CD4-positive, alpha-beta T cell (primary cell): ENCODE measurements at places on chromosomes 16 and 17.

DNA sequence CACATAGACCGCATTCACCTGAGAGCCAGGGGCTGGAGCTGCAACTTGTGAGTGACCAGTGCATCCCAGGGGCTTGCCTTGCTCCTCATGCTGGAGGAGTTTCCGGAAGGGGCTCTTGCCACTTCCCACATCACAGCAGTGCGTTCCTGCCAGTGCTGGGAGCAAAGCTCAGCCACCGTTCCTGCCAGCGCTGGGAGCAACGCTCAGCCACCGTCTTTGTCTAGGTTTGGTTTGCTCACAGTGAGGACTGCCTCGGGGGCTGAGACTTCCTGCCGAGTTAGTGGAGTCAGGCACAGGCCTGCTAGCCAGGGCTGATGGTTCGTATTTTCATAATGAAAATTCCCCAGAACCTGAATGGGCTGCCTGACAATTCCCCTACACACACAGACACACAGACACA is 5.4 kb upstream of the CHRNE start:
- DNase-seq, result no peak

DNA sequence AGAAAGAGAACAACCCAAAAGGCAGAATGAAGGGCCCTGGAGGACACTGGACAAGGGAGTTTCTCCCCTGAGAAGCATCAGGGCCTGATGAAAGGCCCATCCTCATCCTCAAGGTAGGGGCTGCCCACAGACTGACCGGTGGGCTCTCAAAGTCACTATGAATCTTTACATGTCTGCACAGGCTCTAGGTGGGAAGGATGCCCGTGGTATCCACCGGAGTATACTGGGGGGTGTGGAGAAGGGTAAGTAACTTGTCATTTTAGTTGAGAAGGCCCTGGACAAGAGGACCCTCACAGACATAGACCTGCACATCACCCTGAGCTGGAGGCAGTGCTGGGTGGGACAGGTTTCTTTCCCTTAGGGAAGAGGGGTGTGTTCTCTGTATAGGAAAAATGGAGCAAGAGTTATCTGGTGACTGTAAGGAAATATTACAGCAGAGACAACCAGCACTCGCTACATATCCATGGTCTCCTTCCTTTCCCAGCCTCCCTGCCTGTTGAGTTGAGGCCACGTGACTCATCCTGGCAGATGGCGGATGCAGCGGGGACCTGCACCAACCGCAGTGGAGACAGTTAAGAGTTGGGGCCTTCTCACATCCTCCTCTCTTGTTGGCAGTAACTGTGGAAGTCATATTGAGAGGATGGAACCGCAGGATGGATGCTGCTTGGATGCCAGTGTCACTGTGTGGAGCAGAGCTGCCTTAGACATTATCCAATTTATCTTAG is 45.6 kb upstream of the KCNJ12 start:
- DNase-seq, result no peak

- no peak for DNase-seq
These were observed 20.1 kb downstream of the AP1G1 start for GRCh38 chr16:71788578-71788977.

DNA sequence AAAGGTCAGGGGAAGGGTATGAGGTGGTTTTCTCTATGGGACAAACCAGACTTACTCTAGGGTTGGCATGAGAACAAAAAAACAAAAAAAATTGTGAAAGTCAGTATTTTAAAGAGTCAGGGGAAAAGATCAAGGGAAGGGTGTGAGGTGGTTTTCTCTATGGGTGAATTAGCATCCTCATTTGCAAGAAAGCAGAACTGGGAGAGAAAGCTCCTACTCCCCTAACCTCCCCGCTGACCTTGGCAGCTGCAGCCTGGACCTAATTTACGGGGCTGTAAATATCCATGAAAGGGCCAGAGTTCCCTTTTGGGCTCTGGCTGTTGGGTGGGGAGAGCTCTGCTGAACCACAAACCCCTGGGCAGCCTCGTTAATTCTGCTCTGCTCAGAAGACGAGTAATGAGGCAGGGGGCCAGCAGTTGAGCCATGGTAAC is 10.6 kb downstream of the RHBDL3 start:
- no peak for DNase-seq

DNA sequence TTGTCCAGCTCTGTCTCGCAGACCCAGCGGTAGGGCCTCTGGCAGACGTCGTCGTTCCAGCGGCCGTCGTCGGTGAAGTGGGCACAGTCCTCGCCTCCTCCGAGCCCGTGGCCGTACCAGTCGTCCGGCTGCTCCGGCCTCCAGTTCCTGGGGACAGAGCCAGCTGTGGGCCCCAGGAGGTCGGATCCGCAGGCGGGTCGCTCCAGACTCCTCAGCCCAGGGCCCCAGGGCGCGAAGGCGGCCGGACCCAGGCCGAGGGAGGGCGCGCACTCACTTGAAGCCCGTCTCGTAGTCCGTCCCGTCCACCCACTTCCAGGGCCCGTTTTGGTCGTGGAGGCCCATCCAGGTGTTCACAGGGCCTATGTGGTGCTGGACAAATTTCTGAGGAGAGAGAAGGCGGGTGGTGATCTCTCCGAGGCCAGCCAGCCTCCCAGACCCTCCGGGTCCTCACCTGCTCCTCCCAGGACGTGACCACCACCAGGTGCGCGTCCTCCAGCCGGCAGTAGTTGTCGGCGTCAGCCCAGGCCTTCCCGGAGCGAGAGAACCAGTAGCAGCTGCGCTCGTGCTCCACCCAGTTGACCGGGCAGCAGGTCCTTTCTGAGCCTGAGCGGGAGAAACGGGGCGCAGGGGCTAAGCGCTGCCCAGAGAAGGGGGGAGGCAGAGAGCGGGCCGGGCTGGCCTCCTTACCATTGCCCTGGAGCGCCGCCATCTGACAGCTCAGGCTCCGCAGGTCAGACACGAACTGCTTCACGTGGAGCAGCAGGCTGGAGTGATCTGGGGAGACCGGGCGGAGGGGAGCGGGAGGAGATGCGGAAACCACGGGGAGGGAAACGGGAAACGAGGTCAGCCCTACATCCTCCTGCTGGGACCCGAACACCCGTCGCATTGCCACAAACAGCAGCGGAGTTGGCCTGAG is 5.2 kb downstream of the ASGR1 start:
- peak; percentile 40 for DNase-seq

- DNase-seq, result no peak
These were observed 45.3 kb upstream of the HS3ST3A1 start for GRCh38 chr17:13646969-13647542.

DNA sequence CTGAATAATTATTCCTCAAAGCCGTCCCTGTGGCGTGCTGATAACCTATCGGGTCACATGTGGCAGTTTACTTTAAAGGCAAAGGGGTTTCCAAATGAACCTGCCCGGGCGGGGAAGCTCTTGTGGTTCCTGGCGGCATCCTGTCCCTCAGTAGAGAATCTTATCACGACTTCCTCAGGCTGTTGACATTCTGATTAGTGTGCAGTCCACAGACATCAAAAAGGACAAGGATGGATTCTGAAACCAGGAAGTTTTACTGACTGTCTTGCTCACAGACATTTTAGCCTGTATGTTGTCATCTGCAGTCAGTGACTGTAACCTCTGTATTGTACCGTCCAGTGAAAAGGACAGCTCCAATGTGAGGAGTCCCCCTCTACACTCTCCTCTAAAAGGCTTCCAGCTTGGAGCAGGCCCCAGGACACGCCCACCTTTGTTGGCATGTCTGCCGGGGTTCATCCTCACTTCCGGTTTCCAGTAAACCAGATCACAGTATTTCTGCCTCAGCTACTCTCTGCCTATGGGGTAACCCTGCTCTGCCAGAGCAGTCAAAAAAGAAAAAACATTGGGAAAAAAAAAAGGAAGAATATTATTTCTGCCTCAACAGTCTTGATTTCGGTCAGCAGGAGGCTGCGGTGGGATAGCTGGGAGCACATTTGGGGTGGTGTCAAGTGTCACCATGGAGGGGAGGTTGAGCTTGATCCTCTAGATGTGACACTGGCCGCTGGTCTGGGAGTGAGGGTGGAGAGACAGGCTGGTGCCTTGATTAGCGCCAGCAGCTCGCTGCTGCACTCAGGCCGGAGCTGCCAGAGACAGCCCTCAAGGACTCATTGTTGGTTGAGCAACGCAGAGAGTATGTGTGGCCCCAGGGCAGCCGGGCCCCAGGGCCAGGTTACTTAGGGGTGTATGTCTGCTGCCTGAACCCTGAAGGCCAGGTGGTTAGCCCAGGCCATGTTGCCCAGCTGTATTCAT is 89.0 kb upstream of the DNAH17 start:
- DNase-seq, result peak; percentile 36

DNA sequence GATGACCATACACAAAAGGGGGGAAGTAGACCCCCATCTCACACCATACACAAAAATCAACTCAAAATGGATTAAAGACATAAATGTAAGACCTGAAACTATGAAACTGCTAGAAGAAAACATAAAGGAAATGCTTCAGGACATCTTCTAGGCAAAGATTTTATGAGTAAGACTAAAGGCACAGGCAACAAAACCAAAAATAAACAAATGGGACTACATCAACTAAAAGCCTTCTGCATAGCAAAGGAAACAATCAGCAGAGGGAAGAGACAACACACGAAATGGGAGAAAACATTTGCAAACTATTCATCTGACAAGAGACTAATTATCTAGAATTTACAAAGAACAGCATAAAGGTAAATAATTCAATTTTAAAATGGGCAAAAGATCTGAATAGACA is 152.1 kb downstream of the AXIN2 start:
- DNase-seq, result no peak

DNA sequence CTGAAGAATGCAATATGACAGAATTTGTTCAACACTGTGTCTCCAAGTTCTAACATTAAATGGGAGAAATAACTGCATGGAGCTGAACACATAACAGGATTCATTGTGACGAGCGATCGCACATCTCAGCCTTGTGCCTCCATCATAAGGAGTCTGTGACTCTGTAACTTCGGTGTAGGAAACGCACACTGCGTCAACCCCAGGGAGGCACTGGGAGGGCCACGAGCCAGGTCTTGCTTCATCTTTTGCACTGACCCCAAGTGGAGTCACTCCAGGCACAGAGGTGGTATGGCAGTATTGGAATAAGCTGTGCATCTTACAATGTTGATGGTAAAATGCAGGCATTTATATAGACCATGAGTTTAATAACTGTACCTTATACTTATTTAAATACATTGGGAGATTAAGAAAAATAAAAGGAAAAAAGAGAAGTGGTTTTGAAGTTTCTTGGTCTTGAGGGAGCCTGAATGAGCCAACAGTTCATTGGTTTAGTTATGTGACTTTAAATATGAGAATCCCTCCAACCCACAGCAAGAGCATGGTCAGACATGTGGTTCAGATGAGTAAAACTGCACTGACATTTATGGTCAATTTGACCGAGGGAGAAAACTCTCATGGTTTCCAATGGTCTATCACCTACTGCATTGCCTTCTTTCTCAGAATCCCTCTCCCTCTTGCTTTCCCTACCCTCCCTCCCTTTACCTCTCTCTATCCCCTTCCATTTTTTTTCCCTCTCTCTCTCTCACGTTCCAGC is 5.7 kb upstream of the PMP22 start:
- no peak for DNase-seq

GRCh38 chr17:57530508-57530907 is 214.6 kb downstream of the CCDC182 start:
- DNase-seq, result no peak

DNA sequence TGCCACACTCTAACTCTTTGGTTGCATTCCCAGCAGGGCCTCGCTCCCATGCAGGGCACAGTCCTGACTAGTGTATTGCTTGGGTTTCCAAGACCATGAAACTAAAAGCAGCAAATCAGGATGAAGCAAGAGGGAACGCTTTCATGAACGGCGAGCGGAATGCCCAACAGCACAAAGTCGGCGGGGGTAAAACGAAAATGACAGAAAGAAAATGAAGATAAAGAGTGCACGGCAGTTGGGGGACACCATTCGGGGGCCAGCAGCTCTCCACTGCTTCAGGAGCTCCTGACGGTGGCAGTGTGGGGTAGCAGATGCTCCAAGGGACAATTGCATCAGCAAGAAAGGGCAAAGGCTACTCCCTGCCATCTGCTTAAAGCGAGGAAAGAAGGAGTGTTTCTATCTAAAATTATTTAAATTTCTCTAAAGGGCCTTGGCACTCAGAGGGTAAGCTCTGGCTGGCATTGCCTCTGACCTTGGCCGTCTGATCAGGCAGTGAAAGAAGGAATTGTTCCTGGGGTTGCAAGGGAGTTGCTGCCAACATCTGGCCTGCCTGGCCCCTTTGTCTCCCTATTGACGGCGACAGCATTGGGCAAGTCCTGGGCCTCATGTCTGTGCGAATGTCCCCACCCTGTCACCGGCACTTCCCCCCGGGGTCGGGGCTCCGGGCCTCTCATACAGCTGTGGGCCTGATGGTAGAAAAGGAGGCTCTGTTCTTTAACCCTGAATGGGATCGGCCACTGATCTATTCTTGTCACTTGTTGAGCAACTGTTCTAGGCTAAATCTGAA is 138.2 kb downstream of the CMIP start:
- no peak for DNase-seq

DNA sequence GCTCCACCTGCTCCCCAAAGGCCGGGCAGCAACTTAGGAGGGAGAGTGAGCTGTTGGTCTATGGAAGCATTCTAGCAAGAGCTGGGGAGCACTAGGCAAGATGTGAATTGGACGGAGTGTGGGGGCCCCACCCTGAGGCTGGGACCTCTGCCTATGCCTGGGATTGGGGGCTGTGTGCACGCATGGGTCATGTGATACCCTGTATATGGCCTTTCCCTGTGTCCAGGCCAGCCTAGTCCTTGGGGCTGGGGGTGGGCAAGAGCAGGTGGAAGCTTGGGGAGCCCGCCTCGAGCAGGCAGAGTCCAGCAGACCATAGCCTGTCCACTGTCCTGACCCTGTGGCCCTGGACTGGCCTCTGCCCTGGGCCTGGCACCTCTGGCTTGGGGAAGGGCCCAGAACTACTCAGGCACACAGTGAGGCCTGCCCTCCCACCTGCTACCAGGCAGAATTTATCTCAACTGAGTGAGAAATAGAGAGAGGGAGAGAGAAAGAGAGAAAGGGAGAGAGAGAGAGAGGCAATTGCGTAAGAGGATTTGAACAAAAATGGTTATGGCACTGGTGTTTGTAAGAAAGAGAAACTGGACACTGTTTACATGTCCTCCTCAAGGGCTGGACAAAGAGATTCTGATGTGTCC is 19.1 kb downstream of the PDP2 start:
- DNase-seq, result no peak

DNA sequence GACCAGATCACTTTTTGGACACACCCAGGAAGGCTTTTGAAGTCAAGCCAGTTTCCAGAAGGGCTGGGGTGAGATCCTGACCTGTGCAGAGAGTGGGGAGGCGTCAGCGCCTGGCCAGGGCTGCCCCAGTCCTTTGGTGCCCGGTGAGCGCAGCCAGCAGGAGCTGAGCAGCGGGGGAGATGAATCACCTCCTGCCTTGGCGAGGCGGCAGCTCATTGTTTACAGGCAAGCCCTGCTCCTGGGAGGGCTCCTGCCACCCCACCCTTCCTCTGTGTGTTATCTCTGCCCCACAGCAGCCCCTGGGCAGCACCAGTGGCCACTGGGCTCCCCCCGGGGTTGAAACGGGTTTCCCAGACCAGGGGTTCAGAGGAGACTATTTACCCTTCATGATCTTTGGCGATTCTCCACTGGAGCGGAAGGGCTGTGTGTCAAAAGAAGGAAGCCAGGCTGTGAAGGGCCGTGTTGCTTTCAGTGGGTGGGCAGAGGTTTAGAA is 14.1 kb upstream of the ITGB4 start:
- no peak for DNase-seq

GRCh38 chr17:45429339-45430005 is 3.2 kb downstream of the ARHGAP27 start:
- no peak for DNase-seq

- DNase-seq, result no peak
These were observed 6.6 kb downstream of the ERN2 start for GRCh38 chr16:23706439-23706838.
